Osteoblast (primary cell): ENCODE measurements at places on chromosomes 2 and 18. TPM values are rescaled to one million over a fixed set of nuclear protein-coding genes. Genes with fewer than 3 reads are reported as not detected.

GRCh38 chr2:240960971-240961876, 37.2 kb upstream of the SNED1 start:
- DNase-seq: peak; percentile 87

GRCh38 chr2:57488061-57488460, 558.5 kb upstream of the VRK2 start:
- DNase-seq: no peak

DNA sequence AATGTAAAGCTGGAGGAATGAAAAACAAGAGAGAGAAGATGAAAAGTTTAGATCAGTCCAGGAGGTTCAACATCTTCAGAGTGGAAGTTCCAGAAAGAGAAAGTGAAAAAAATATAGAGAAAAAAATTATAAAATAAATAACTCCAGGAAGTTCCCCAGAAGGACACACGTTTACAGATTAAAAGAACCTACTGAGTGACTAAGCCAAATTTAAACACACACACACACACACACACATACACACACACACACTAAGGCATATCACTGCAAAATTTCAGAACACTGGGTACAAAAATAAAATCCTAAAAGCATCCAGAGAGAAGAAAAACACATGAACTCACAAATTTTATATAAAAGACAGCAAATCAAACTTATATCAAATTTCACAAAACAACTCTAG, 85.9 kb upstream of the PMAIP1 start:
- DNase-seq: no peak

GRCh38 chr2:25537526-25537925, 135.9 kb downstream of the DTNB start:
- DNase-seq: no peak

- DNase-seq: no peak
Measured at GRCh38 chr18:70636991-70637390, 348.1 kb downstream of the SOCS6 start.

GRCh38 chr2:96951125-96951654, 35.2 kb downstream of the FAM178B start:
- peak; percentile 97 for DNase-seq

The SNORC gene
- 0.72 and 0.88 TPM in 2 replicates for total RNA-seq

The CFAP65 gene
- not detected in 2 replicates for total RNA-seq

The SPR gene
- 17.0 and 19.2 TPM in 2 replicates for total RNA-seq

The CERKL gene
- under 0.01 TPM in 1 of 2 replicates, not detected in the other for total RNA-seq

The PPP1R1C gene
- total RNA-seq: 0.29 and 0.36 TPM in 2 replicates

The BCL2 gene
- total RNA-seq: 10.6 and 11.9 TPM in 2 replicates
